Activated naive CD8-positive, alpha-beta T cell treated with anti-CD3 and anti-CD28 coated beads, Interleukin-2, amount 50 U/mL, for 24 hours (primary cell): ENCODE measurements at places on chromosomes 16 and 17.

GRCh38 chr17:59671386-59671785 is 35.8 kb downstream of the PTRH2 start:
- no peak for DNase-seq

DNA sequence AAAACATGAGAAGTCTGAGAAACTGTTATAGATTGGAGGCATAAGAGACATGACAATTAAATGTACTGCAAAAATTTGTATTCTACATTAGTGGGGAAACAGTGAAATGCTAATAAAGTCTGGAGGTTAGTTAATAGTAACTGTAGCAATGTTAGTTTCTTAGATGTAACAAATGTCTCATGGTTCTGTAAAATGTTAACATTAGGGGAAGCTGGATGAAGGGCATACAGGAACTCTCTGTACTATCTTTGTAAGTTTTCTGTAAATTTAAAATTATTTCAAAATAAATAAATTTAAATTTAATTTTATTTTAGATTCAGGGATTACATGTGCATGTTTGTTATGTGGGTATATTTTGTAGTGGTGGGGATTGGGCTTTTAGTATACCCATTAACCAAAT is 70.0 kb upstream of the IRX6 start:
- DNase-seq: no peak

- DNase-seq: no peak
These were observed 223.1 kb downstream of the MAP2K6 start for GRCh38 chr17:69637446-69638156.

DNA sequence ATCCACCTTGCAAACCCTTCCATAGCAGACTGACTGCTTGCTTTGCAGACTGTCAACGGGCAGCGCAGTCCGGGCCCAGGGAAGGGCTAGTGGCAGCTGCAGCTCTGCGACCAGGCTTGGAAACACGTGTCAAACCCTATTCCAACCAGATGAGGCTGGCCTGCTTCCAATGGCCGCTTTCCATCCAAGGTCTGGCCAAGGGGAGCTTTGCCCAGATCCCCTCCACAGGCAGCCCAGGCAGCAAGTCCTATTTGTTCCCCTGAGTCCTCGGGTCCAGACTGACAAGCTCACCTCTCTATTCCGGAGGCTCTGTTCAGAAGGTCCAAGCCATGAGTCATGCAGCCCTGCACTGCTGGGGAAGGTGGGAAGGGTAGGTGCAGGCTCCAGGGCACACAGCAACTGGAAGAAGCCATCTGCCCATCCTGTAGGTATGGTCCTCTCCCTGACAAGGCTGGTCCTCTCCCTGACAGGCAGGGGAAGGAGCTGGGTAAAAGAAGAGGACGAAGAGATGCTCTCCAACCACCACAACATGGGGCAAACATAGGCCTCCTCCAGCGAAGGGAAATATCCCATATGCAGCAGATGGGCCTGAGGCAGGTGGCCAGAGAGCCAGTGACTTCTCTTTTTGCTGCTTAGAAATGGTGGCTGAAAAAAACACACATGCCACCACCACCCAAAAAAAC is 22.6 kb upstream of the AXIN2 start:
- DNase-seq: no peak

DNA sequence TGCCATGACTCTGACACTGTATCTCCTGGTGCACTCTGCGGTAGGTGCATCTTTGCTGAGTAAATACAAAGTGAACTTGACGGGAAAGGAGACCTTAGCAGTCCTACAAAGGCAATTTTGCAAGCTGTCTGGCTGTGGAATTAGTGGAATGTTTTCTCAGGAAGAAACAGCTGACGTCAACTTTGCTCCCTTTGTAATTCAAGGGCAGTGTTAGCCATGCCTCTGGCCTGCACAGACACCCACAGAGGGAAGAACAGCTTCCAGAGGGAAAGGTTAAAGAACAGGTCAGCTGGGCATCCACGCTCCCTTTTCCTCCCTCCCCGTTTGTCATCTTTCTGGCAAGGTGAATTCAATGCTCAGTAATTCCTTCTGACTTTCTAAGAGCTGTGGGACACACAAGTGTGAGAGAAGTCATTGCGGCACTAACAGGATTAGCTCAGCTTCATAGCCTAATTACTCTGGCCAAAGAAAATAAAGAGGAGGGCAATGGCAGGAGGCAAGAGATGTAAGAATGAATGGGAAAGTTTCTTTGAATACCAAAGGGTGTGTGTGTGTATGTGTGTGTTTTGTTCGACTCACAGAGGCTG is 476.9 kb upstream of the GOT2 start:
- DNase-seq: no peak

DNA sequence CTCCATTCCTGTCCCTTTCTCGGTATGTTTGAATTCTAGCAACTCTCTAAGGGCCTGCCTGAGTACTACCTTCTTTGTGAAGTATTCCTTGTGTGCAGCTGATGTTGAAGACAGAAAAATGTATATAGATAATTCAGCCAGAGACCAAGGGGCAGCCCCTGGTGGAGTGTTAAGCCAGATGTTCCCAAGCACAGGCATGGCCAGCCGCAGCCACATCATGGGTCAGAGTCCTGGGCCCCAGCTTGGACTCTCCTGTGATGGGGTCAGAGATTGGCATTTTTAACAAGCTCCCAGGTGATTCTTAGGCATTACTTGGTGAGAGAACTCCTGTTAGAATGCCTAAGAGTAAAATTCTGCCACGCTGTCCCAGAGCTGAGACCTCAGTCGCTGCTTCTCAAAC is 100.8 kb downstream of the IRF8 start:
- DNase-seq: no peak

DNA sequence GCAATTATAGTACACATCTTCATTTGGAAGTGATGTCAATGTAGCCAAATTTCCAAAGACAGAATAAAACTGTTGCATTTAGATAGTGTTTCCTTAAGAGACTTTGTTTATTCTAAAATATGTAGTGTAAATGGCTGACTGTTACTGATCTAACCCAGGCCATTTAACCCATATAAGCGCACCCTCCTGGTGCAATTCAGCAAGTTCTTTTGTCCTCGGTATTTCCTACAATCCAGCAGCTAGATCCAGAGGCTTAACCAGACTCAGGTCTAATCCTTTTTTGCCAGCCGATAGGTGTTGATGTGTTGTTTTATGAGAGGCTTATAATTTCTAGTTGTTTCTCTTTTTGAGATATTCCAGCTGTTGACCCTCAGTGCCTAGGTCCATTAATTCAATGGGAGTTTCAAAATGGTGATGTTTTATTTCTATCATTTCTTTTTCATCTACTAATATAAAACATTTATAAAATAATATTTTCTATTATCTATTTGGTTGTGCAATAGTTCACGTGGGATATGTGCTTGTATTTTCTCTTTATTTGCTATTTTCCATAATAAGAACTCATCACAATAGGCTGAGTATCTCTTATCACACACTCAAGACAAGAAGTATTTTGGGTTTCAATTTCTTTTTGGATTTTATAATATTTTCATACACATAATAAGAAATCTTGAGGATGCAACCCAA is 14.5 kb downstream of the ABCA9 start:
- no peak for DNase-seq

GRCh38 chr17:36691606-36692005 is 90.2 kb downstream of the MRM1 start:
- no peak for DNase-seq

GRCh38 chr16:57720142-57720575 is 15.4 kb upstream of the KATNB1 start:
- peak; percentile 56 for DNase-seq

- no peak for DNase-seq
These were observed 197.1 kb downstream of the SHISA9 start for GRCh38 chr16:13098536-13098935.

DNA sequence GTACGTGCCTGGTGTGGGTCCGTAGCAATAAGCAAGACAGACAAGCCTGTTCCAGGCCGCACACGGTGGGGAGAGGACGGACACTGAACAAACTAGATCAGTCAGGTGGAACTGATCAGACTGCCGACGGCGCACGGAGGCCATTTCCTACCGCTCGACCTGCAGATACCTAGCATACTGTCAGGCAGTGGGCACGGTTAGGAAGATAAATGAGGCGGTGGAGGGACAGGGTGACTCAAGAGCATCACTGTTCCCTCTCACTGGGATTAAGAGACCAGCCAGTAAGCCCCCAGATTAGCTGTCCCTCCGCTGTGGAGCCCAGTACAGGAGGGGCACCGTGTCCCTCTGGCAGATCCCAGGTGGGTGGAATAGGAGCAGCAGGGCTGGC is 4.8 kb downstream of the AANAT start:
- DNase-seq: no peak

DNA sequence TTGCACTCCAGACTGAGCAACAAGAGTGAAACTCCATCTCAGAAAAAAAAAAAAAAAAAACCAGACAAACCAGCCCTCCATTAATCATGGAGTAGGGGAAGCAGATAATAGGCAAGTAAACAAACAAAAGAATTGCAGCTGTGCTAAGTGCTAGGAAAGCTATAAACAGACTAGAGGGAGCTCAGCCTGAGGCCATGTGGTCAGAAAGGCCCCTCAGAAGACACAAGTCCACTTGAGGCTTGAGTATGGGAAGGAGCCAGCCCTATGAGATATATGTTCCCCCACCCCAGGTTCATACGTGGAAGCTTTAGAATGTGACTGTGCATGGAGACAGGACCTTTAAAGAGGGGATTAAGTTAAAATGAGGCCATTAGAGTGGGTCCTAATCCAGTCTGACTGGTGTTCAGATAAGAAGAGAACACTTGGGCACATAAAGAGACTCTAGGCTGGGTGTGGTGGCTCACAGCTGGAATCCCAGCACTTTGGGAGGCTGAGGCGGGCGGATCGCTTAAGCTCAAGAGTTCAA is 132.6 kb upstream of the NOL11 start:
- DNase-seq: no peak

- DNase-seq: no peak
These were observed 13.3 kb downstream of the TVP23A start for GRCh38 chr16:10805334-10805733.

DNA sequence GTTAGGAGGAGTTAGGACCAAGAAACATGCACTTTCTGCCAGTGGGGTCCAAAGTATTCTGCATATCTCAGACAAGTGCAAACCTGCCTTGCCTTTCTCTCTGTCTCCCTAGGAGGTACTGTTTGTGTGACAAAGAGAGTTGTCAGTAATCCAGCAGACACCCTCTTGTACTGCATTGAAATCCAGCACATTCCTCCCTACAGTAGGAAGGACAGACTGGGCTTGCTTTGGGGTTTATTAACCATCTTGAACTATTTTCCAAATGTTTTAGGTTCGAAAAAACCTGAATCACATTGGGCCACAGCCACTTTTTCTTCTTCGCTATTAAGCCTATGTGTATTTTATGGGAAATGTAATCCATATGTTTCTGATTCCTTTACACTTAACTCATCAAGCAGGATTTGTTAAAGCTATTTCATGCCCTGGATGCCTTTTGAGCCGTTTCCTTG is 204.2 kb upstream of the KCNJ16 start:
- no peak for DNase-seq

- DNase-seq: no peak
These were observed 20.6 kb downstream of the NPTX1 start for GRCh38 chr17:80455784-80456183.
